ENCODE measurements at places on chromosomes 1 and 21. TPM values are rescaled to one million over a fixed set of nuclear protein-coding genes. Genes with fewer than 3 reads are reported as not detected.

SPRR1A gene
- total RNA-seq: not detected

SPRR5 gene
- total RNA-seq: not detected

CRP gene
- not detected for total RNA-seq

HLX gene
- 4.2 TPM for total RNA-seq

APOBEC4 gene
- total RNA-seq: 0.06 TPM

CR1L gene
- not detected for total RNA-seq

TNFRSF25 gene
- total RNA-seq: 5.4 TPM

RGL1 gene
- total RNA-seq: 44.1 TPM

CNTN2 gene
- not detected for total RNA-seq

AMY1A gene
- total RNA-seq: not detected

OR2T35 gene
- total RNA-seq: not detected

KCNQ4 gene
- total RNA-seq: under 0.01 TPM

ANGPTL7 gene
- total RNA-seq: not detected

VANGL2 gene
- total RNA-seq: not detected

AKNAD1 gene
- total RNA-seq: 0.56 TPM

HHIPL2 gene
- total RNA-seq: 0.19 TPM

NENF gene
- total RNA-seq: 61.1 TPM

C1QB gene
- not detected for total RNA-seq

PMVK gene
- 11.3 TPM for total RNA-seq

HNRNPR gene
- 93.2 TPM for total RNA-seq

SDC3 gene
- 23.4 TPM for total RNA-seq

OPRD1 gene
- under 0.01 TPM for total RNA-seq

CD5L gene
- not detected for total RNA-seq

TMCO1 gene
- total RNA-seq: 70.9 TPM

CCDC27 gene
- total RNA-seq: not detected

SEMA4A gene
- 6.8 TPM for total RNA-seq

ZBTB8A gene
- 6.2 TPM for total RNA-seq

TMIGD3 gene
- not detected for total RNA-seq

FAM43B gene
- not detected for total RNA-seq

GBP7 gene
- total RNA-seq: not detected

CACHD1 gene
- total RNA-seq: 3.7 TPM

LCE1F gene
- not detected for total RNA-seq

GCSAML gene
- total RNA-seq: not detected

MSH4 gene
- 0.06 TPM for total RNA-seq

REN gene
- total RNA-seq: not detected

ACTN2 gene
- total RNA-seq: 2.8 TPM

LCE1A gene
- total RNA-seq: not detected

ADAM30 gene
- total RNA-seq: not detected

All from aortic smooth muscle cell (primary cell).